ENCODE measurements at places on chromosomes 3 and 15. TPM values are rescaled to one million over a fixed set of nuclear protein-coding genes. Genes with fewer than 3 reads are reported as not detected.

DNASE1L3 gene
- not detected for polyA plus RNA-seq

HRG gene
- polyA plus RNA-seq: not detected

TMCO5A gene
- not detected for polyA plus RNA-seq

MAP1A gene
- 0.57 TPM for polyA plus RNA-seq

ITGA11 gene
- polyA plus RNA-seq: 0.05 TPM

UROC1 gene
- polyA plus RNA-seq: 0.09 TPM
